ENCODE measurements at places on chromosomes 7 and 10. TPM values are rescaled to one million over a fixed set of nuclear protein-coding genes. Genes with fewer than 3 reads are reported as not detected.

Gene HSPA12A
- 10.1 TPM for total RNA-seq

Gene WBP1L
- 94.4 TPM for total RNA-seq

DNA sequence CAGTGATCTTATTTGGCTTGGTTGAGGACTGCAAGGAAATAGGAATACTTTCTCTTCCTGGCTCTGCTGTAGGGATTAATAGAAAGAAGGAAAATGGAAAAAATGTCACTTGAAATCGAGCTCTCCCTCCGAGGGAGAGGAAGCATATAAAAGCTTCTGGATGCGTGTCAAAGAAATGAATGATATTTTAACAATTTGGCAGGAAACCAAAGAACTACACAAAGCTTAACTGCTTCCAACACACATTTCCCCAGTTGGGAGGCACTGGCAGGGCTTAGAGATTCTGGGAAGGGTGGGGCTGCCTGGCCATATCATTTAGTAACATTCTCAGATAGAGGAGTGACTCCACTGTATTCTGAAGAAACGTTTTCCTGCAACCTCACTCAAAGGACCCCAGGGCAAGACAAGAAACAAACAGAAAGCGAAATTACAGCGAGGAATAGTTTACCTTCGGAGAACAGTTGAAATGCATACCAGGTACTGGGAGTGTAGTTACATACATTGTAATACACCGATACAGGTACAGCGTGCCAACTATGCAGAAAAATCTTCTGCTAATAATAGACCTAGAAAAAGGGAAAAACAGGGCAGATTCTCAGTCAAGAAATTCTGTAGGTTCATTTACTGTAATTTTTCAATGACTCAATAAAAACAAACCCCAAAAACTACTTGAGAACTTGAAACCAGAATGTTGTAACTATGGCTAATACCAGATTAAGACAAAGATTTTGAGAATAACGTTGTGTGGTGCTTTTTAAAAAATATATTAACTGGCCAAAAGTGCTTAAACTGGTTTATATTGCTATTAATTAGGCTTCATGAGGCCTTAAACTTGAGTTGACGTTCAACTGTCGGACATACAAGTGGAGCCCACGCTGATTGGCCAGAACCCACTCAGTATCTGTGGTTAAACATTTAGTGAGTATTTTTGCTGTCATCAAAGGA lies 75.7 kb upstream of the ASAH2 start:
- peak; percentile 63 for DNase-seq

Gene EVX1
- total RNA-seq, result not detected

DNA sequence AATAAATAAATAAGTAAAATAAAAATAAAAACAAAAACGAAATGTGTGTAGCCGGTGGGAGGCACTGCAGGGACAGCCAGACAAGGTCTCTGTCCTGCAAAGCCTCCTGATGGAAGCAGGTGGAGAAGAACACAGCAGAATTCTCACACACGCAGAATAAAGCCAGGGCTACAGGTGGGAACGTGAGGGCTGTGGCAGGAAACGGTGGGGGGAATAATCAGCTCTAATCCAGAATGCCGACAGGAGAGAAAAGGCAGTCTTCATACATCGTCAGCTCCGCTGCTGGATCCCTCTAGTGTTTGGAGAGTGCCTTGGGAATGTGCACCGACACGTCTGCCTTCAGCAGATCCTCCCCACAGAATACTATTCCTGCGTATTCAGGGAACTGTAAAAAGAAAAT lies 6.8 kb upstream of the SNX8 start:
- no peak for DNase-seq

DNA sequence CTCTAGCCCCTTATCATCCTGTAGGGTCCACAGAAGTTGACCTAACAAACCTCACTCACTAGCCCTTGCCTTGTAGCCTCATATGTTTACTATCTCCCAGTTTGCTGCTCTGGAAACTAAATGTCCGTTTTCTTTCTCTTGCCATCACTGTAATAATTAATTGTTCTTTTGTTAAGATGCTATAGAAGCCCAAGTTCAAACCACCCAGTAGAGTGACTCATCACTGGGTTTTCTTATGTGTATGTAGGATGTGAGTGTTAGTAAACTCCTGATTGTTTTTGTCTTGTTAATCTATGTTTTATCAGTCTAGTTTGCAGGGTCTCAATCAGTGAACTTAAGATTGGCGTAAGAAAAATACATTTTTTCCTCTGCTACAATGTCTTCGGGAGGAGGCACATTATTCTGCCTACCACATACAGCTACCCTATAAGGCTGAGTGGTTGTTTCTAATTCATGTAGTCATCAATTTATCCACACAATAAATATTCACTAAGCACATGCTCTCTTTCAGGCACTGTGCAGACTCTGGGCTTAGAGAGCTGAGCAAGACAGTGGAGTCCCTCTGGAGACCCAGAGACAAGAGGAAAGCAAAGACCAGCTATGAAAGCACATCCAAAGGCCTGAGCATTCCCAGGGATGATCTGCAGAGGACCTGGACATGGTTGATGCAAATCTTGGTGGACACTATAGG lies 474.1 kb upstream of the AKR1E2 start:
- DNase-seq, result no peak

- no peak for DNase-seq
These were observed 22.3 kb downstream of the SMURF1 start for GRCh38 chr7:99121496-99122021.

DNA sequence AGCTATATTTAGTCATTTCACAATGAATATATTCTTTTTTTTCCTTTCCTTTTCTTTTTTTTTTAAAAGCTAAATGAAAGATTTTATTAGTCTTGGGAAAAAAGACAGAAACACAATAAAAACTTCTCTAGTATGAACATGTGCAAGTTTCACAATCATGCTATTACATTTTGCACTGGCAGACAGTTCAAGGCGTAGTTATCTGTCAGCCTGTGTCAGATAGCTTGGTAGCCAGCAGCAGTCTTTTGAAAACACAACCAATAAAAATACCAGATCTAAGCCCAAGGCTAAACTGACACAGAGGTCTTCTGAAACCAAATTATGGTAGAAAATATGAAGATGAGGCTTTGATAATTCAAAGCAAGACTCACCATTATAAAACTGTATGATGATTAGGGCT lies 205.8 kb upstream of the TEX47 start:
- DNase-seq, result no peak

- DNase-seq, result no peak
These were observed 49.8 kb downstream of the PAXIP1 start for GRCh38 chr7:154953006-154953684.

Gene SPDYE2
- not detected for total RNA-seq

DNA sequence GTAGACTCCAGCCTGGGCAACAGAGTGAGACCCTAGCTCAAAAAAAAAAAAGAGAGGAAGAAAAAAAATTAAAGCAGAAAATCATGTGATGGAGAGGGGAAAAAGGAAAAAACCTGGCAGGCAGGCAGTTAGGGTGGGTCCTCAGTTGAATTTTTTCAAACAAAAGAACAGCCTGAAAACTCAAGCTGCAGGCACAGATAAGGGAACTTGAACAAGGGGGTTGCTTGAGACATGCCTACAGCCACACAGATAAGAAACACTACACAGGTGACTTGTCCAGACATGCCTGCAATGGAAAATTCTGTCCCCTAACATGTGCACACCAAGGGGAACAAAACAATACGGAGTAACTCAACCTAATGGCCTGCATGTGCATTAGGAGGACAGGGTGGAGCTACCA lies 19.2 kb downstream of the VIM start:
- DNase-seq, result no peak

GRCh38 chr7:149790146-149790548 lies 16.8 kb upstream of the ZNF467 start:
- DNase-seq, result no peak

DNA sequence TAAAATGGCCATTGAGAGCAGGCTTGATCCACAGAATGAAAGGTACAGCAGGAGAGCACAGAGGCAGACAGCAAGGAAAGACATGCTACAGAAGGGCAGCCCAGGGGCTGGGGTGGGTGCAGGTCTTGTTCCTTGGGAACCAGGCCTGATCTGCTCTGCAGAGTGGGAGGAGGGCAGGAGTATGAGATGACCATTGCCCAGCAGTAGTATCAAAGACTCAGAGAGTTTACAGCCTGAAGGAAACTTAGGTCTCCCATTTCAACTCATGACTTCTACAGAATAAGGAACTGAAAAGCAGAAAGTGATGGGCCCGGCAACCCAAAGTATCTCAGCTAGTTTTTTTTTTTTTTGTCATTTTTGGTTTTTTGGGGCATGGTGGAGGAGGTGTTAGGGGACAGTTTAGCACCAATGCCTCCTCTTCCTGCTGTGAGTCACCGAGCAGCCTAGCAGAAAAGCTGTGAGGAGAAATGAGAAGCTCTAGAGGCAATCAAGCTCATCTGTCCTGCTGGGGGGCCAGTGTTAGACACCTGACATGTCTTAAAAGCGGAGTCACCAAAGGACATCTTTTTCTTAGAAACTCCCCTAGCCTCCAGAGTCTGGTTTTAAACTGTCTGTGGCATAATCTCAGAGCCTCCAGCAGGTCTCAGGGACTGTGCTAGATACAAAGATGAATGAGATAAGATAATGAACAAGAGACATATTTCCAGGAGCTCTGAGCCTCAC lies 34.3 kb upstream of the HERPUD2 start:
- no peak for DNase-seq

Gene PRF1
- 1.1 TPM for total RNA-seq

DNA sequence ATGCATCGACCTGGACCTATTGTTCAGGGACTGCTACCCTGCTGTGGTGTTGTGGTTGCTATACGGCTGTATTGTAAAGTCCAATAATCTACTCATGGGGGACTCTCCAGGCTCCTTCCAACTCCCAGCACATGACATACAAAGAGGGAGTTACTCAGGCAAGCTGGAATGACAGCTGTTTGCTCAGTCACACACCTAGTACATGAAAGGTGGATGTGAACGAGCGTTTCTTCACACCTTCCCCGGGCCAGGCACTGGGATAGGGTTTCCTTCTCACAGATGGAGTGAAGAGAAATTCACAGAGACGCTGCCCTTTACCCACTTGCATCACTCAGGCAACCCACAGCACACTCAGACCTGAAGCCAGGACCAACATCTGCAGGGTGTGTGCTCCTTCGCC lies 215.7 kb downstream of the TNS3 start:
- no peak for DNase-seq

DNA sequence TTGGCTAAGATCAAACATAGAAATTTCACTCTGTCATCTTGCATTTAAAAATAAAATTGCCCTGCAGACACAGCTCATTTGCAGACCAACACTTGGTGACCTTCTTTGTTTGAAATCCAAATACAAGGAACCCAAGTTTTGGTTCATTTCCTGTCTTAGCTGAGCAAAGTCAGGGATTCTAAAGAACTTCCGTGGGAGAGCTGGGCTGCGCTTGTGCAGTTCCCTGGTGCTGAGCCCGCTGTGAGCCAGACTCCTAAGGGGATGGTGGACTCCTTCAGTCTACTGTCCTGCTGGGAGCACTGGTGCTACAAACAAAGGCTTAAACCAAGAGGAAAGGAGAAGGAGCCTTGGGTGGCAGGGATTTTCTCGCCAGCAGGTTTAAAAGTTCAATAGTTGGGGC lies 60.0 kb downstream of the MYOF start:
- DNase-seq, result no peak

- DNase-seq, result no peak
These were observed 234.4 kb upstream of the IMMP2L start for GRCh38 chr7:111796671-111797070.

Gene TRIM50
- not detected for total RNA-seq

Gene C10orf90
- not detected for total RNA-seq

Data from right atrium auricular region (tissue), 2 donors.